Tongue (tissue), 3 donors: ENCODE measurements at places on chromosomes 7 and 10.

DNA sequence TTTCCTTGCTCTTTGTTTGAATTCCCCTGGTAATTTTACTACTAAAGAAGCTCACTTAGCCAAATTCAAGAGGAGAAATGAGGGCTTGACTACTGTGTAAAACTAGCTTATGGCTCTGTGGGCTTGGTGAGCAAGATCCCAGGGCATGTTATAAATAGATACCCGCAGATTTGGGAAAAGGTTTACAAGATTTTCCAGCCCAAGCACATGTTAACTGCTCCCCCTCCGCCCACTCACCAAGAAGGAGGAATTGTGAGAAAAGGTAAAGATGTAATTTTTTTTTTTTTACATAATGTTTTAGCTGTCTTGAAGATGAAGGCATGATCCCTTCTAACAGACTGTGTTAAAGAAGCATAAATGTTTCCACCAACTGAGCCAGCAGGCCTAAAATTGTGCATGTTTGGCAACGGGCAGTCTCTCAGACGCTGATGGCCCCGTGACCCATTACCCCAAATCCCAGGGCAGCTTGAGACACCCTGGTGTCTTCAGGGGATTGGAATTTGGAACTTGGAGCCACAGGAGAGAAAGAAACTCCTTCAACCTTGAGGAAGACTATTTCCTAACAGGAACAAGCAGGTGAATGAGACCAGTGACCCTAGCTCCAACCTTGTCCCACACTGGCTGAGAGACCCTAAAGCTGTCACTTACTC is 429.8 kb upstream of the CELF2 start:
- no peak for DNase-seq

- DNase-seq: no peak
Measured at GRCh38 chr10:29228562-29228961, 60.3 kb upstream of the LYZL1 start.

DNA sequence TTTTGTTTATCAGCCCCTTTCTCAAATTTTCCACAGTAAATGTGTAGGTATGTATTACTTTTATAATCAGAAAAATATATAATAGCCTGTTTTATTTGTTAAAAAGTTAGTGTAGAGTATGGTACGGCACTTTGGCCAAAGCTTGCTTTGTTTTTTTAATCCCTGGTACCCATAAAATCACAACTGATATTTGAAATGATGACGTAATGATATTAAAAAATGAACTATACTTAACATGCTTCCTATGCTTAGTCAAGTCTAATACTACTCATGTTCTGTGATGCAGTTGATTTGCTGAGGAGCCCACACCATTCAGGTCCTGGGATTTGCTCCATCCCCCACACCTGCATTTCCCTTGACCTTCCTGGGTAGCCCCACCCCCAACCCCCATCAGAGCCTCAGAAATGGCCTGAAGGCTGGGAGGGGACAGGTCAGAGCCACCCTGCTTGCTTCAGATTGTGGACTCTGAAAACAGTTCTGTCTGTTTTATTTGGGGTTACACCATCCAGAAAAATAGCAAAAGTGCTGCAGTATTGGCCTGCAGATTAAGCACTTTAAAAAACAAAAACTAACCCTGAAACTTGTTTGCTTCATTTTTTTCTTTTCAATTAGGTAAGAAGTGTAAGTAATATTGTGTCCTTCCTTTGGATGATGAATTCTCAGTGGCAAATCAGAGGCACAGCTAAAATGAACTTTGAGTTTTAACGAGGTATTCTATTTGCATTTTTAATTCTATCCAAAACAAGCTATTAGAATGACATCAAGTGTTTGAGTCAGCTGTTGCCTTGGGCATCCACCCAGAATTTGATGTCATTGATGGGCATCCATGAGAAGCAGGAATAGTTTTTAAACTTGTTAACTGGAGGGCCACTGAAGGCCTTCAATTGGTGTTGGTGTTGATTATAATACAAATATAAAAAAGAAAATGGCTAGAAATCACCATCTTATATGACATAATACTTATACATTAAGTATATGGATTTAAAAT is 23.3 kb downstream of the PLCE1 start:
- DNase-seq: peak; percentile 66

DNA sequence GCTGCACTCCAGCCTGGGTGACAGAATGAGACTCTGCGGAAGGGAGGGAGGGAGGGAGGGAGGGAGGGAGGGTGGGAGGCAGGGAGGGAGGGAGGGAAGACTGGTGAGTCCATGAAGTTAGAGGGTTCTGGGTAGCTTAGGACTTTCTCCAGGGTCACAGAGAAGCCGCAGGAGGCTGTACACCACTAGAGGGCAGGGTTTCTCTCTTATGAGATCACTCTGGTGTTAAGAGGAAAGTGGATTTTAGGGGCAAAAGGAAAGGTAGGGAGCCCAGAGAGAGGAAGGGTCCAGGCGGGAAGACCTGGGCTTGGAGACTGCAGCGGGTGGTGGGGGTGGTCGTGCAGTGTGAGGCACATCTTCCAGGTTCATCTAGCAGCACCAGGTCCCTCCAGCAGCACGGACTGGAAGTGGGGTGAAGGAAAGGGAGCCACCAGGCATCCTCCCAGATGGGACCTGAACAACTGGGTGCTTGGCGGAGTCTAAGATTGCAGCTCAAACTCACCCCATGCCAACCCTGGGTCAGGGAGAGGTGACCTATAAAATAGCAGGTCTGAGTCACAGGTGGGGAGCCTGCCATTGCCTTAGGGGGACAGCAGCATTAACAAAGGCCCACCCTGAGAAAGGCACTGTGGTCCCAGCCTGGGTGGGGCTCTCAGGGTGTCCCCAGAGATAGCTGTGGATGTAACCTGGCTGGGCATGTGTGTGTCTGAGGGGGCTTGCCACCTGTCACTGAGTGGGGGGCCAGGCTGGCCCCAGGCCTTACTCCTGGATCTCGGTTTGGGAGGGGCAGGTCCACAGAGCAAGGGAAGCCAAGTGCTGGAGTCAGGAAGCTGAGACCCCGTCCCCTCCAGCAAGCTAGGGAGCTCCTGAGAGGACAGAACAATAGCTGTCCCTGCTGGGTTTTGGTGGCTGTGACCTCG is 48.5 kb upstream of the SLC29A3 start:
- peak; percentile 81 for DNase-seq

- peak; percentile 68 for DNase-seq
Measured at GRCh38 chr7:128135515-128136214, 104.4 kb upstream of the LRRC4 start.

DNA sequence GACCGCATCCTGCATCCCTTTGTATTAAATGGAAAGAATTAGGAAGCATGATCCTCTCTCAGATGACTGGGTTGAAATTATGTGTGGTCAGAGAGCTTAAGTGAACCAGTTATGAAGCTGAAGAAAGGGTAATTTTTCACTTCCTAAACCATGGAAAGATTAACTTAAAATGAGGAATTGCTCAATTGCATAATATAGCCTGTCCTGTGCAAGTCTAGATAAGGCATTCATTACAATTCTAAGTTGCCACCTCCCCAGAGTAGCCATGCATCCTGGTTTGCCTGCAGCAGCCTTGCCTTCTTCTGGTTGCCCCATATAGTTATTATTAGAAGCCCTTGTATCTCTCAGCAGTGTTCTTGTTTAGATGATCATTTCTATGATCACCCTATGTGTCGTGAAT is 45.3 kb downstream of the STARD3NL start:
- DNase-seq: no peak

- no peak for DNase-seq
Measured at GRCh38 chr7:69192134-69192533, 406.1 kb upstream of the AUTS2 start.

- DNase-seq: no peak
Measured at GRCh38 chr10:13729586-13730305, 143.0 kb downstream of the PRPF18 start.

- peak; percentile 48 for DNase-seq
Measured at GRCh38 chr10:60172363-60172990, 217.2 kb downstream of the ANK3 start.

DNA sequence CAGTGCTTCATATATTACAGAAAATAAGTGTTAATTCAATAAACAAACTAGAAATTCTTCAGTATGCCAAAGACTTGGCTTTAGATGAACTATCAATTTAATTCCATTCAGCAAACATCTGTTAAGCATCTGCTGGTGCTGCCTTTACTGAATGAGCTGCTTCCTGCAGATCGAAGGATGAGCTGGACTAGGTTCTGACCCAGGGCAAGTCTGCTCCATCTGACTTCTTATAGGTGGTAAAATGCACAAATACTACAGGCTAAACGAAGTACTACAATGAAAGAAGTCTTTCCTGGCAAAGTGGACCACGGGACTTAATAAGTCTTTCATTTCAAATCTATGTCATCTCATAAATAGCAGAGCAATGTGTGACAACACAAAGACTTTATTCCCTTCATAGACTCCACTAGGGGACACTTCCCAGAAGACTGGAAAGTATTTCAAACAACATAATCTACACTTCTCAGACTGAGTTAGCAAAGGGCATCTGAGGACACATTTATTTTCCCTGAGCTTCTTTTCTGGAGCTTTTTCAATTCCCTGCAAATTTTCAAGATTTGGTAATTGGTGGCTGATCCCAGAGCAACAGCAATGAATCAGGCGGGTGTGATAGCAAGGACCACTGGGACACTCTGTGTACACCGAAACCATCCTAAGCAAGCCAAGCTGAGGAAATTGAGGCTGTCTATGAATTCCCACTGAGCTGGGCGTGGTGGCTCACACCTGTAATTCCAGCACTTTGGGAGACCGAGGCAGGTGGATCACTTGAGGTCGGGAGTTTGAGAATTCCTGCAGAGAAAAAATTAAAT is 108.9 kb upstream of the FRMD4A start:
- DNase-seq: peak; percentile 9

GRCh38 chr10:24542314-24543270 is 181.1 kb downstream of the ARHGAP21 start:
- DNase-seq: no peak

- DNase-seq: no peak
Measured at GRCh38 chr10:1627945-1628344, 109.4 kb downstream of the ADARB2 start.

DNA sequence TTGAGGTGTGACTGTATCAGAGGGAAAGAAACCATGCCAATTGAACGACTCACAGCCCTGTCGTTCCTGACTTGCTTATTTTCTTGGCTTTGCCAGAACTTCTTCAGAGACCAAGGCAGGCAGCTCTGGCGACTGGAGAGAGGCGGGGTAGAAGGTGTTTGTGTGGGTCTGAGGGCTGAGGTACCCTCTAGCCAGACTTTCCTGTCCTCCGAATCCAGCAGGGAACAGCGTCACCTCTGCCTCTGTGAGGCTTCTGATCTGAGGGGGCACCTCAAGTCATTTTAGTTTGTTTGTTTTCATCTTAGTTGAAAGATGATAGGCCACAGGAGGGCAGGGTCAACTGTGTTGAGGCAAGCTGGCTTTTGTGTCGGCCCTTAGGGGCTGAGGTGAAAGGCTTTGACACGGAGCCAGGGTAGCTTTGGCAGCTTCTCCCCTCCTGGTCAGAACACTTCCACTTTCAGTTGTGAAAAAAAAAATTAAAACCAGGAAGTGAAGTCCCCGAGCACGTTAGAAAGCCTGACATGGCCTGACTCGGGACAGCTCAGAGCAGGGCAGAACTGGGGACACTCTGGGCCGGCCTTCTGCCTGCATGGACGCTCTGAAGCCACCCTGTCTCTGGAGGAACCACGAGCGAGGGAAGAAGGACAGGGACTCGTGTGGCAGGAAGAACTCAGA is 1.9 kb downstream of the ACSL5 start:
- DNase-seq: peak; percentile 16

- DNase-seq: no peak
Measured at GRCh38 chr7:69756235-69756634, 158.0 kb downstream of the AUTS2 start.

GRCh38 chr7:49635800-49636199 is 137.6 kb upstream of the VWC2 start:
- no peak for DNase-seq

GRCh38 chr10:52316001-52316400 is 1.9 kb downstream of the DKK1 start:
- DNase-seq: no peak

- DNase-seq: no peak
Measured at GRCh38 chr10:71009126-71009525, 120.8 kb upstream of the PCBD1 start.

DNA sequence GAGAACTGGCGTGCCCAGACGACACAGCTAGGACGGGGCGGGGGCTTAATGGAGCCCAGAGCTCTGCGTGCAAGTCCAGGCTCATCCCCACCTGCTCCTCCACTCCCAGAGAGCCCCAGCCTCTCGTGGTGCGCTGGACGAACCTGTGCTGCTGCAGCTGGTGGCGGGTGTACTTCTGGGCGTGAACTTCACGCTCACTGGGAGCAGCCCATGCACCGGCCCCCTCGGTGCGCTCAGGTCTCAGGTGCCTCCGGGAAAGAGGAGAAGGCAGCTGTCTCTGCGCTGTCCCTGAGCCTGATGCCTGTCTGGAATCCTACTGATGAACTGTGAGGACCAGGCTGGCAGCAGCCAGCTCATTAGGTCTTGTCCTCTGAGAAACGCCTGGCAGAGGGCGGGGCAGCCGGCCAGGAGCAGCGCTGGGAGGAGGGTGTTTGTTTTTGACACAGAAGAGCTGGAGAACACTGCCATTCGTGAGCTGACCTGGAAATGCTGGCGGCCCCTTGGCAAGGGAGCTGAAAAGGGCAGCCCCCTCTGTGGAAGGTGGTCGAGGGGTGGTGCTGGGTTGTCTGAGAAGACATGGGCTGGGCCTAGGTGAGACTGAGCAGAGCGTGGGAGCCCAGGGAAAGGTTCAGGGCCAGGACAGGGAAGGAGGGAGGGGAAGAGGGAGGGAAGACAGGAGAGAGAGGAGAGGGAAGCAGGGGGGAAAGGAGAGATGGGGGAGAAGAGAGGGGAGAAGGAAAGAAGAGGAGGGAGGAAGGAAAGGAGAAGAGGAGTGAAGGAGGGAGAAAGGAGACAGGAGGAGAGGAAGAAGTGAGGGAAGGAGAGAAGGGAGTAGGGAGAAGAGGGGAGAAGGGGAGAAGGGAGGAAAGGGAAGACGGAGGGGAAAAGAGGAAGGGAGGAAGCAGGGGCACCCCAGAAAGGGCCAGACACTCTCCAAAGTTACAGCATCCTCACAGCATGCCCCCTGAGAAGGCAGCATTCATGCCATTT is 53.5 kb upstream of the TNS3 start:
- peak; percentile 60 for DNase-seq

- DNase-seq: no peak
Measured at GRCh38 chr10:8061274-8062211, 7.1 kb downstream of the GATA3 start.

- no peak for DNase-seq
Measured at GRCh38 chr7:41922373-41922772, 219.5 kb upstream of the INHBA start.

- DNase-seq: no peak
Measured at GRCh38 chr7:9657257-9657656, 1223.8 kb downstream of the NXPH1 start.

DNA sequence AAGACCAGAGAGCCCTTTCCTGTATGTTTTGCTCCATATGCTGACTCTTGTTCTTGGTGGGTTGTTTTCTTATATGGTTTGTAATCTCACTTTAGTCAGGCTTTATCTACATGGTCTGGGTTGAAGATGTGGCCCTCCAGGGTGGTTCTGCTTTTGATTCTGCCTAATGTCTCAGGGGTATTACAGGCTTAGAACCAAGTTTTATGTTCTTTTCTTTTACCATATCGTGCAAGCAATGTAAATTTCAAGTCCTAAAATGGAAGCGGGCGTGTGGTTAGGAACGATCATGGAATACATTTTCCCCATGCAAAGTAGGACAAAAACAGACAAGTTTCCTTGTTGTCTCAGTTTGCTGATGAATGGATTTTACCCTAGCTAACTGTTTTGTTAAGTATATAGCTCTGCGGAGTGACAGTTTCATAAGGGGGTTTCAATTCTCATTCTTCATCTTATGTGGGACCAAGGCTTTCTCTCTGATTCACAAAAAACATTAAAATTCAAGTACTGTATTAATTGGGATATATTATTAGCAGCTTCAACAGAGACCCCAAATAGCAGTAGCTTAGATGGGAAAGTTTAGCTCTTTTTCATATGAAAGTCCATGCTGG is 58.7 kb downstream of the MTURN start:
- no peak for DNase-seq
